ENCODE measurements at places on chromosomes 1 and 21.

- no peak for DNase-seq
These were observed at the start of gene FAAH for GRCh38 chr1:46394108-46394871. Gene FAAH (plus strand): TSS chr1:46394317. CDS start chr1:46394349, 32 bp downstream.

DNA sequence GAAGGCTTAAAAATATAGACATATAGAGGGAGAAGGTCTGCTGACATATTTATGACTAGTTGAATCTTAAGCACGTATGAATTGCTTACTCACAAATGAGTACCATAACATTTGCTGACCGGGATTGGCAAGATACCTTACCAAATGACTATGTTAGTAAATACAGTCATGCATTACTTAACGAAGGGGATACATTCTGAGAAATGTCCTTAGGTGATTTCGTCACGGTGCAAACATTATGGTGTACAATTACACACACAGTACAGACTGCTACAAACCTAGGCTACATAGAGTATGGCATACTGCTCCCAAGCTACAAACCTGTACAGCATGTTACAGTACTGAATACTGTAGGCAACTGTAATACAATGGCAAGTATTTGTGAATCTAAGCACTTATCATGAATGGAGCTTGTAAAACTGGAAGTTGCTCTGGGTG, 19.4 kb upstream of the UBE2U start:
- no peak for DNase-seq

DNA sequence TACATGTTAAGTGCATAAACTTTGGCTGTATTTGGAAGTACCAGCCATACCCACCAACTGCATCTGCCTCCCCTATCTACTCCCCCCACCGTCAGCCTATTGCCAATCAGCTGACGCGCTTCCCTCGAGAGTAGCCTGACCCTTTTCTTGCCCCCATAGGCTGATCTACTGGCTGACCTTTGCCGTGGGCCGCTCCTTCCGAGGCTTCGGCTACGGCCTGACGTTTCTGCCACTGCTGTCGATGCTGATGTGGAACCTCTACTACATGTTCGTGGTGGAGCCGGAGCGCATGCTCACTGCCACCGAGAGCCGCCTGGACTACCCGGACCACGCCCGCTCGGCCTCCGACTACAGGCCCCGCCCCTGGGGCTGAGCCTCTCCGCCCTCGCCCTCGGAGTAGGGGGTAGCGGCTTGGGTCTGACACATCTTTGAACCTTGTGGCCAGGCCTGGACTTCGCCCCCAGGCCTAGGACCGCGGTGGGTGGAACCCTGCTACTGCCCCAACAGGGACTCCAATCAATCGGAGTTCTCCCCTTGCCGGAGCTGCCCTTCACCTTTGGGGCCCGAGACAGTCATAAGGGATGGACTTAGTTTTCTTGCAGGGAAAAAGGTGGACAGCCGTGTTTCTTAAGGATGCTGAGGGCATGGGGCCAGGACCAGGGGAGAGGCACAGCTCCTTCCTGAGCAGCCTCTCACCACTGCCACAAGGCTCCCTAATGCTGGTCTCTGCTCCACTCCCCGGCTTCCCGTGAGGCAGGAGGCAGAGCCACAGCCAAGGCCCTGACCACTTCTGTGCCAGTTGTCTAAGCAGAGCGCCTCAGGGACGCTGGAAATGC, 4.0 kb downstream of the GLMP start:
- DNase-seq: no peak

GRCh38 chr1:55634516-55634915, 419.4 kb upstream of the USP24 start:
- DNase-seq: no peak

DNA sequence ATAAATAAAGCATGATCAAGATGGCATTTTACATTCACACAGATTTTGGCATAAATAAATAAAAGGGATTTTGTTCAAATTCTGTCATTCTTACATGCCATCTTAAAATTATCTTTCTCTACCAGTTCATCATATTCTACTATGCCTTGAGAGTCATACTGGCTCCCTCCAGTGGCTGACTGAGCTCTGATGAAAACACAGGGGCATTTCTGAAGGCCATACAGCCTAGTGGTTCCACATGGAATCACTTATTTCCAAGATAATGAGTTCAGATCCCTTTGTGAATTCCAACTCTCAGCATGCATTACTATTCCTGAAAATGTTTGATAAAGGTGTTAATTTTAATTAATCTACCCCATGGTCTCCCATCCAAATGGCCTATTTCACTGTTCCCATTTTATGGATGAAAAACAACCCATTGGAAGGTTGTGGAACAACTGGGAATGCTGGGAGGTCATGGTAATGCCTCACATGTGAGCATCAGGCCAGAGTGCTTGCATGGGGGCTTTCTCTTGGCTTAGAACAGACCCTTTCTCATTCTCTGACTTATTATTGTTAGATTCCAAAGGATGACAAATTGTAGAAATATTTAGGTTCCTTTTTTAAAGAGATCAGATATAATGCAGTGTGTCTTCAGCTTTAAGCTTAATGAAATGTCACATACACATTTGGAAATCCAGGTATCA, 622.4 kb upstream of the PKN2 start:
- DNase-seq: no peak

GRCh38 chr1:216456682-216457081, 33.4 kb upstream of the USH2A start:
- DNase-seq: no peak

- no peak for DNase-seq
These were observed 425 bp upstream of the TADA1 start for GRCh38 chr1:166876540-166876838.

Measured in T-helper 2 cell (primary cell).